Stimulated activated CD8-positive, alpha-beta memory T cell treated with anti-CD3 and anti-CD28 coated beads, Interleukin-7, amount 100 ng/mL, for 1 hour (primary cell): ENCODE measurements at places on chromosomes 5 and 9.

DNA sequence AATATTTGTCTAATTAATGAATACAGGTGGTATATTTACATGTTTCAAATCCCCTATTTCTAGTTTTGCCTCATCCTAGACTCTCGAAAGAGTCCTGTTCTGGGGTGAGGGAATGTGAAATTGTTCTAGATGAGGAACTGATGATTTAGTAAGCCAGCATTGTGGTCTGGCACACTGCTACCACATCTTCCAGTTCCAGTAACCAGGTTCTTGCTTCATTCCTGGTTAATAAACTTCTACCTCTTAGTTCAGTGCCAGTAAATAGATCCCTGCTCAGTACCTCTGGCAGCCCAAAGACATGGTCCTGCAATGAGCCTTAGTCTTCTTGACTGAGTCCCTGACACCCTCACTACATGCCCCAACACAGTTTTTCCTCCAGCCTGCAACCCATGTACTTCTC, 207.7 kb downstream of the SREK1 start:
- DNase-seq, result no peak

DNA sequence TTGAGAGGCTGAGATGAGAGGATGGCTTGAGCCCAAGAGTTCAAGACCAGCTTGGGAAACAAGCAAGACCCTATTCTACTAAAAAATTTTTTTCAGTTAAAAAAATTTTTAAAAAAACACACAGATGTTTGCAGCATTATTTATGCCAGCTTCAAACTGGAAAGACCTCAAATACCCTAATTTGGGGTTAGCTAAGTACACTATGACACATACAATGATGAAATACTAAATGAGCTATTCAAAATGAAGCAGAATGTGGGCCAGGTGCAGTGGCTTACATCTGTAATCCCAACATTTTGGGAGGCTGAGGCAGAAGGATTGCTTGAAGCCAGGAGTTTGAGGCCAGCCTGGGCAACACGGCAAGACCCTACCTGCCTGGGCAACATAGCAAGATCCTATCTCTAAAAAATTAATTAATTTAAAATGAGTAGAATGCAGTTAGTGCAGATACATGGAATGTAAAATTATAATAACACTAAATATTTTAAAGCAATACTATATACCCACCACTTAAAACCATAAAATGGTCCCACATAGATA, 44.9 kb downstream of the LHFPL2 start:
- DNase-seq, result no peak

DNA sequence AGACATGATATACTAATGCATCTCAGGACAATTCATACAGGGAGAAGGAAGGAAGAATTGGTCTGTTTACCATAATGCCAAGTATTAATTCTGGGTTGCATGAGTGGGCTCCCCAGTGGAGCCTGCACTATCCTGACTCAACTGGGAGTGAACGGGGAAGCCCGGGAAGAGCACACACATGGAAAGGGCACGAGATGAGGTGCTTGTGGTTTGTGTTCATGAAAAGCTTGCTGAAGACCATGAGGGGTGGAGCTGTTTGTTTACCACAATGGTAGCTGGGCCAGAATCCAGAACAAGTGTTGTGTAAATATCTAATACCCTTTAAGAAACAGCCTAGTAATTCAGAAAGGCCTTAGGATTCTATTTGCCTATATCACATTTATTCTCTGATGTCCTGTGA, 44.6 kb downstream of the POC5 start:
- no peak for DNase-seq

DNA sequence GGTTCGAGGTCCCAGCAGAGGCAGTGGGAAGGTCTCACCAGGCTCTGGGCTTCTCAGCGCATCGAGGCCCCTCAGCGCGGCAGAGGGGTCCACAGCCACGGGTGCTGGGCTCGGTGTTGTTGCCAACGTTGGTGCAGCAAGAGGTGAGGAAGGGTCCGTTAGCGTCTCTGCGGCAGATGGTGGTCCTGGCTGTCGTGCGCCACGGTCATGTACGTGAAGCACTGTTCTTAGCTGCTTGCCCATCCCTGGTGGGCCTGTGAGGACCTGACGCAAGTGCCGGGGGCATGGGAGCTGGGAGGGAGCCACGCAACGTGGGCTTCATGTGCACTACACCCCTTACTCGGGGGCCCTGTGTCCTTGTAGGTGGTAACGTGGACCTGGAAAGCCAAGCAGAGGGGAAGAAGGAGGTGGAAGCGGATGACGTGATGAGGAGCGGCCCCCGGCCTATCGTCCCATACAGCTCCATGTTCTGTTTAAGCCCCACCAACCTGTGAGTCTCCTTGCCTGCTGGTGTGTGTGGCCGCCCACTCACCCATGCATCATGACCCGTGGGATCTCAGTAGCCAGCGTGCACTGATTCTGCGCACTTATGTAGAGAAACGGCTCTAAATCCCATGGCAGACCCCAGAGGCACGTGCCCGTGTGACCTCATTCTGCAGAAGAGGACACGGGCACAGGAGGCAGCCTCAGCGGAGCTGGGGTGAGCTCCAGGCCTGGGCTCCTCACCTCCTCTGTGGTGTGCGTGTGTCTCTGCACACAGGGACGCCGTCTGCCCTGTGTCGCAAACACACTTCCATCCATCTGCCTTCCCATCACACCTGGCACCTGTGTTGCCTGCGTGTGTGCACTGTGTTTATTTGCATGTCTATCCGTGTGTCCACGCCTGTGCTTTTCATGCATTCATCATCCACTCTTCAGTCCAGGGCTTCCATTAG, 166.1 kb downstream of the CACNA1B start:
- no peak for DNase-seq

DNA sequence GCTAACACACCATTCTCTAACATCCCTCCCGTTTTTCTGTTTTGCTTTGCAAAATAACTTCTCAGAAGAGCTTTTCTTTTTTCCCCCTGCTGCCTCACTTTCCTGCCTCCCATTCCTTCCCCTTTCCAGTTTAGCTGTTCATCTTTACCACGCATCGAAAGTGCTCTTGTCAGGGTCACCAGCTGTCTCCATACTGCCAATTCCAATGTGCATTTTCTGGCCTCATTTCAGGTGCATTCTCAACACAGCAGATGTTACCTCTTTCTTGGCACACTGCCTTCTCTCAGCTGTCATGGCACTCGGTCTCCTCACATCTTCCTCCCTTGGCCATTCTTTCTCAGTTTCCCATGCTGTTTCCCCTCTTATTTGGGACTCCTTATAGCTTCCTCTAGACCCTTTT, 9.5 kb downstream of the ARSK start:
- DNase-seq, result no peak

- DNase-seq, result no peak
These were observed 121.5 kb downstream of the RMI1 start for GRCh38 chr9:84101964-84102632.

DNA sequence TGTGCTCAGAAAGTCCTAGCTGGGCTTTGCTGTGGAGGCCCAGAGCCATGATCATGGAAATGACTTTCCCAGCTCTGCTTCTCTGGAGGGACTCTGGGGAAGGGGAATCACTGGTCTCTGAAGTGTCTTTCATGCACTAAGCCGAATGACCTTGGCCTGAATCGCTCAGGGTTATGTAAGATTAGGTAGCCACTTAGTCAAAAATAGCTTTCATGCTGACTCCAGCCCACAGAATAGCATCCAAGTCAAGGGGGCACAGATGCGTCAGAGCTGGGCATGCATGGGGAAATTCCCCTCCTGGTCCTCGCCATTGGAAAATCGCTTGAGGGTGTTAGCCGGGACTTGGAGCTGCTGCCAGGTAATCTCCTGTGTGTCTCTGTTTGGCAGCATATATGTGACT, 36.1 kb upstream of the PPARGC1B start:
- no peak for DNase-seq
